Ascending aorta (tissue), 2 donors: ENCODE measurements at places on chromosomes 7 and 10.
A peak's percentile ranks its signal among the peaks of the same experiment; 100 is the strongest.

- peak; percentile 62 for DNase-seq
These were observed at the start of gene HOXA10 for GRCh38 chr7:27173956-27174873. Gene HOXA10, minus strand, starts transcription at chr7:27174320. Its CDS starts 14 bp downstream, at chr7:27174306.

DNA sequence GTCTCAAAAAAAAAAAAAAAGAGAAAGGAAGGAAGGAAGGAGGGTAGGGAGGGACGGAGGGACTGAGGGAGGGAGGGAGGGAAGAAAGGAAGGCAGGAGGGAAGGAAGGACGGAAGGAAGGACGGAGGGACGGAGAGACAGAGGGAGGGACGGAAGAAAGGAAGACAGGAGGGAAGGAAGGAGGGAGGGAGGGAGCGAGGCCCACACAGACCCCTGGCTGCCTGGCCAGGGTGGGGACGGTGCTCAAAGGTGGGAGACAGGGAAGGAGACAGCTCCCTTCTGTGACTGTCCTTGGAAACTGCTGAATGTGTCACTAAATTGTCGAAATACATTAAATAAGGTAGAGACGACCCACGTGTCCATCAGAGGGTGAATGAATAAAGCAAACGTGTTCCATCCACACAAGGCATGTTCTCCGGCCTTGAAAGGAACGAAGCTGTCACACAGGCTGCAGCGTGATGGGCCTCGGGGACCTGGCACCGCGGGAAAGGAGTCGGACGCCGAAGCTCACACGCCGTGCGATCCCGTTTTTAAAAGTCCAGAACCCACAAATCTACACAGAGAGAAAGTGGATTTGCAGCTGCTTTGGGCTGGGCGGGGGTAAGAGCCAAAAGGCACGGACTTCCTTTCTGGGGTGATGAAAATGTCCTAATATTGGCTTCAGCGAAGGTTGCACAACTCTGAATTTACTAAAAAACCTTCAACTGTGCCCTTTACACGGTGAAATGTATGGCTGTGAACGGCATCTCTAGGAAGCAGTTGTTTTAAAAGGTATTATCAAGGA, 23.3 kb downstream of the ADAP1 start:
- DNase-seq: peak; percentile 40

DNA sequence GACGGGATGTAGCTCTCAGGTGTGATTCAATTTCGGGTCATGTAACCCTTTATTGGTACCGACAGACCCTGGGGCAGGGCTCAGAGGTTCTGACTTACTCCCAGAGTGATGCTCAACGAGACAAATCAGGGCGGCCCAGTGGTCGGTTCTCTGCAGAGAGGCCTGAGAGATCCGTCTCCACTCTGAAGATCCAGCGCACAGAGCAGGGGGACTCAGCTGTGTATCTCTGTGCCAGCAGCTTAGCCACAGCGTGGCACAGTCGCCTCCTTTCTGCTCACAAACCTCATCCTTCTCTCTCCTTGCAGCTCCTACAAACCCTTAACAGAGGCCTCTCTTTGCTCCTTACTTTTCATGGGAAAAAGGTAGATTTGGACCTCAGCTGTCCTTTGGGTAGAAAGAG, 197.5 kb upstream of the PRSS58 start:
- DNase-seq: no peak

DNA sequence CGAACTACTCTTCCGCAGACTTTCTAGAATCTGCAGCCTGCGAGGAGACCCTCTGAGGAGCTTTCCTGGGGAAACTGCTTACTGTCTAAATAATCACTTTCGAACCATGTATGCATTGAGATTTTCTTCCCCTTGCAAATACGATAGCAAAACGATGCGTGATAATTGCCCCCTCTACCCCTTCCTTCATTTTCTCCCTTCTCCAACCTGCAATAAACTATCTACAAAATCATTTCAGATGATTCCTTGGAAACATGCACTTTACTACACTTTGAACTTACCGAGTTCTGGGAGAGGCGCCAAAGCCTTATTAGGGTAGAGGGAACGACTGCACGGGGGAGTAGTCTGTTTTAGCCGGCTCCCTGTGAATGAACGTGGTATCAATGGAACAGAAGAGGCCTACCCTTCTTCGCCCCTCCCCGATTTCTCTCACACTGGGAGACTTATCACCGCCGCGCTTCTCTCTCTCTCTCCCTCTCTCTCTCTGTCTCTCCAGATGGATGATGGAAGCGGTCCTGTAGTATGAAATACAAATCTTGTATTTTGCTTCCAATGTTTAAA, at the start of gene FGFBP3:
Gene FGFBP3 (minus strand): TSS at position 370 of the 561 bp plus-strand sequence. CDS start 517 bp downstream, outside the sequence.
- DNase-seq: no peak

- DNase-seq: no peak
These were observed 26.5 kb upstream of the RBM20 start for GRCh38 chr10:110617425-110618229.

DNA sequence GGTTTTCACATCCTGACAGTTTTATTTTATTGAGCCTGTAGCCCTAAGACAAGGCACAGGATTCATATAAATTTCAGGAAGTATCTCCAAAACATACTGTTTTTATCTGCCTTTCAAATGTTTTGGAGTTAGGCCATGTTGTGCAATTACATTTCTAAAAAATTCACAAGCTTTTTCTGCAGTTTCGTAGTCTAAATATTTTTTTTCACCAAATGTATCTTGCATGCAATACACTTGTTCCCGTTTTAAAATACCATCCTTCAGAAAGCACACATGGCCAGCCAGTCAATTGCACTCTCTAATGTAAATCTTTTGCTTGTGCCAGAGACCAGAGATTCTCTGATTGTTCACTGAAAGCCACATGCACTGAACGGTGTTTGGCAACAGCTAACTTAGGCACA, 161.5 kb upstream of the PRKCQ start:
- no peak for DNase-seq

DNA sequence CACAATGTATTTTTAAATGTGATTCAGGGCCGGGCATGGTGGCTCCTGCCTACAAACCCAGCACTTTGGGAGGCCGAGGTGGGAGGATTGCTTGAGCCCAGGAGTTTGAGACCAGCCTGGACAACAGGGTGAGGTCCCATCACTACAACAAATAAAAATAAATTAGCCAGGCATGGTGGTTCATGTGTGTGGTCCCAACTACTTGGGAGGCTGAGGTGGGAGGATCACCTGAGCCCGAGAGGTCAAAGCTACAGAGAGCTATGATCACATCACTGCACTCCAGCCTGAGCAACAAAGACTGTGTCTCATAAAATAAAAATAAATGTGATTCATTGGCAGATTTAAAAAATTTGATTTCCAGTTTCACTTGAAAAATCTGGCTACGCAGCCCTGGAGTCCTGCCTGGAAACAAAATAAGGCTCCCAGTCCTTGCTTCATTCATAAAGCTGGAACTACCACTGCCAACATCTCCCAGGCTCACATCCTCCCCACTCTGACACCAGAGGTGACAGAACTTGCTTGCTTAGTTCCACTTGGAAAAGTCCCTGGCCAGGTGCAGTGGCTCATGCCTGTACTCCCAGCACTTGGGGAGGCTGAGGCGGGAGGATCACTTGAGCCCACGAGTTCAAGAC, 27.9 kb upstream of the SLC35G1 start:
- DNase-seq: no peak

DNA sequence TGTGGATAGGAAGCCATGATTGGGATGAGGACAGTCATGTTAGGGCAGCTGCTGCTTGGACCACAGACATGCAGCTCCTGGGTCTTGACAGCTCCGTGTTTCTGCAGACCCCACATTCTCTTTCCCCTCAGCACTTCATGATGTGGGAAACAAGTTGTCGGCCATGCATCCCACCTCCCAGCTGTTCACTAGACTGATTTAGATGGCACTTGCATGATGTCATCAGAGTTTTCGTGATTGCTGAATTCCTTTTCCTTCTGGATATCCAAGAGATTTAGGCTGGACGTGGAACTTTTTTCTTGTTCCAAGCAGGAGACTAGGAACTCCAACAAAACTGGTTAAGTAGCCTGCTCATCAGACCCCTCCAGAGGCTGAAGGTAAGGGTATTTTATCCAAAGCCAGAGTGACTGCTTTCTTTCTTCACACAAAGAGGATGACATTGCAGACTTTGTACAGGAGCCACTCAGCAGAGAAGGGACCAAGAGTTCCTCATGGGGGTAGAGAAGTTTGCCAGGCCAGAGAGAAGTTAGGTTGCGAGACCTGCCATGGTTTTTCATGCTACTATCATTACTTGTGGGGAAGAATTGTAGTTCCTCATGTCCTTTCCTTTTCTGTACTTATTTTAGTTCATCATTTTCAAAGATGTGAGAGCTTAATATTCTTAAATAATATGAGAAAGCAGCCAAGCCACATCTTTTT, 117.7 kb upstream of the GJD4 start:
- DNase-seq: no peak

- DNase-seq: no peak
These were observed 474.1 kb upstream of the AKR1E2 start for GRCh38 chr10:4351723-4352413.

DNA sequence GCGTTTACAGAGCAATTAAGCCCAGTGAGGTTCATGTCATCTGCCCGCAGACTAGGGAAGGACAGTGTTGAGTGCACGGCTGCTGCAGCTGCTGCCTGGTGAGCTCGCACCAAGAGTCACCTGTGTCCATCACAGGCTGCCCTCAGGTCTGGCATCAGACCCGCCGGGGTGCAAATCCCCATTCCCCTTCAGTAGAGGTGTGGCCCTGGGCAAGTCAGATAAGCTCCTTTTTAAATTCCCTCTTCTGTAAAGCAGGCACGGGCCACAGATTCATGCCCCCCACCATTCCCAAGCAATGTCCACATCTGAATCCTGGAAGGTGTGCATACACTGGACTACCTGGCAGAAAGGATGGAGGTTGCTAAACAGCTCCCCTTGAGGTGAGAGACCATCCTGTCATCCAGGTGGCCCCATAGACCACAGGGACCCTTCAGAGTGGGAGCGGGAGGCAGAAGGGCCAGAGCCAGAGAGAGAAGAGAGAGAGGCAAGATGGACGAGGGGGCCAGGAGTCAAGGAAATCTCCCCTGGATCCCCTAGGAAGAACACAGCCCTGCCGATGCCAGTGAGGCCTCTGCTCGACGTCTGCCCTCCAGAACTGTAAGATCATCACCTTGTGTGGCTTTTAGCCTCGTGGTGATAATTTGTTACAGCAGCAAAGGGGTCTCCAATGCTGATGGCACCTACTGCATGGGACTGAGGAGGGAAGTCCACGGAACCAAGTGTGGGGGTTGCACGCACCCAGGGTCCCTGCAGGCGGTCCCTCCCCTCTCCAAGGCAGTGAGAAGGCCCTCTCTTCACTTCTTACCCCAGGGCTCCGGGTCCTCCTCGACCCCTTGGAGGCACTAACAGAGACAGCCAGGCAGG, 168.8 kb downstream of the TCERG1L start:
- no peak for DNase-seq

GRCh38 chr7:93914581-93915066, 6.9 kb upstream of the GNG11 start:
- no peak for DNase-seq

GRCh38 chr10:86345859-86346798, 20.5 kb downstream of the GRID1 start:
- no peak for DNase-seq

GRCh38 chr7:98360221-98361130, 40.4 kb downstream of the BAIAP2L1 start:
- no peak for DNase-seq

GRCh38 chr7:36625247-36625646, 99.0 kb downstream of the AOAH start:
- no peak for DNase-seq

DNA sequence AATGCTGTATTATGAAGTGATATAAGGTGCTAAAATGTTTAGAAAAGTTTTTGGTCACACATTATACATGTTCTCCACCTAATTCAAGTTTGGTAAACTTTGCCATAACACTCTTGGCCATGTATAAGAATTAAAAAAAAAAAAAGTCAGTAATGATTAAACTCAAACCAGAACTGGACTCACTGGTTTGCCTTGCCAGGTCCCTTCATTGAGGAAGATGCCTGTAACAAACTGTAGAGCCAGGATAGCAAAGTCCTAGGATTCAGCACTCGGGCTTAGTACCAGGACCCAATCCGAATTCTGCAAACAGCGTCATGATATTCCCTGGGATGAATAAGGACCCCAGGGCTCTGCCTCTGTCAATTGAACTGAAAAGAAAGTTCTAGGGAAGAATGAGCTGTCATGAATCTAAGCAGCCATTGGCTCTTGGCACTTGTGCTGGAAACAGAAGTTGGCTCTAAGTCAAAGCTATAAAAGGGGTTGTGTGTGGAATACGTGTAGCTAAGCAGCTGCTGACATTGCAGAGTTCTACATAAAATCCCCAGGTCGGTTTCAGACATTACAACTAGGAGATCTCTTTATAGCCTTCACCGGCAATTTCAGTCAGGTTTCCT, 216.9 kb downstream of the C7orf25 start:
- no peak for DNase-seq

- DNase-seq: no peak
These were observed 104.7 kb upstream of the KLF14 start for GRCh38 chr7:130838738-130839137.

GRCh38 chr7:28733035-28733434, 225.1 kb downstream of the TRIL start:
- DNase-seq: no peak

DNA sequence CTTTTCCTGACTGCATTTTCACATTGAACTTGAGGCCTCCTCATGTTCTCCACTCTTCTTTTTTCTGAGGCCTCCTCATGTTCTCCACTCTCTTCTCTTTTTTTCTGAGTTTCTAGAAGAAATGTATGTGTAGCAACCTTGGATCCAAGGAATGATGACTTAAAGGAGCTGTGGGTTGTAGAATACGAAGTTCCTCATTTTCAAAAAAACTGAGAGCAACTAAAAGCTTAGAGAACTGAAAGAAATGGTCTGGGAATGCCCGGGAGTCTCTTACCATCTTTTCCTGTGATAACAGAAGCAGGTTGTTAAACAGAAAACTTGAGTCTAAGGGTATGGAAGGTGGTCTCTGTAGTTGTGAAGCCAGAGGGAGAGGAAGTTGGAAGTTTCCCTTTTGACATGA, 32.8 kb downstream of the MRPS33 start:
- no peak for DNase-seq

GRCh38 chr10:86176850-86177536, 189.6 kb downstream of the GRID1 start:
- DNase-seq: no peak

DNA sequence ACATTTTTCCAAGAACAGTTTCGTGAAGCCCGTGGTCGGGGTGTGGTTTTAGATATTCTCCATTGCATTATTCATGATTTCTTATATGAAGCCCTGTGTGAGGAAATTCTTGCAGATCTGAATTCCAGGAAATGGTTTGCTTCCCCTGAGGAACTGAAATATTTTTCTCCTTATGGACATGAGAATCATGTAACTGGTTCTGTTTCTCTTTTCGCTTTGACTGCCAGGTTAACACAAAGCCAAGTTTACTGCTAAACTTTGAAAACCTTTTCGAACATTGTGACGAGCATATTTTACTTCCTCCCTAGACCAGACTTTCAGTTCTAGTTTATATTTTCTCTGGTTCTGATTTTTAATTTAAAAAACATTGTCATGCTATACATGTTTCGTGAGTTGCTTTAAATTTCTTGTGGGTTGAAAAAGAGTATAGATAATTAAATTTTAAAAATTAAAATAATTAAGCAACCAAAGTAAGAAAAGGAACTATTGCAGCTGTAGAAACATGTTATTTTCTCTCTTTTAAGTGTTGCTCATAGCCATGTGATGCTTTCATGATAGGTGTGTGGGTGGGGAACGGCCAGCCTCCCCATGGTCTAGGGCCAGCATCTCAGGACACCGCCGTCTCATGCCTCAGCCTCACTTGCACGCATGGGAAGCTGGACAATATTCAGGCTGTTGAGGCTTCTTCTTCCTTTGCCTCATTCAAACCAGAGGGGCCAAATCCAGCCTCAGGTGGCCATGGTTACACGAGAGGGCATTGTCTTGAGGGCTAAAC, 97.1 kb downstream of the CREB5 start:
- DNase-seq: no peak
